GM23338 (cell line): ENCODE measurements at places on chromosomes 6 and 20.

DNA sequence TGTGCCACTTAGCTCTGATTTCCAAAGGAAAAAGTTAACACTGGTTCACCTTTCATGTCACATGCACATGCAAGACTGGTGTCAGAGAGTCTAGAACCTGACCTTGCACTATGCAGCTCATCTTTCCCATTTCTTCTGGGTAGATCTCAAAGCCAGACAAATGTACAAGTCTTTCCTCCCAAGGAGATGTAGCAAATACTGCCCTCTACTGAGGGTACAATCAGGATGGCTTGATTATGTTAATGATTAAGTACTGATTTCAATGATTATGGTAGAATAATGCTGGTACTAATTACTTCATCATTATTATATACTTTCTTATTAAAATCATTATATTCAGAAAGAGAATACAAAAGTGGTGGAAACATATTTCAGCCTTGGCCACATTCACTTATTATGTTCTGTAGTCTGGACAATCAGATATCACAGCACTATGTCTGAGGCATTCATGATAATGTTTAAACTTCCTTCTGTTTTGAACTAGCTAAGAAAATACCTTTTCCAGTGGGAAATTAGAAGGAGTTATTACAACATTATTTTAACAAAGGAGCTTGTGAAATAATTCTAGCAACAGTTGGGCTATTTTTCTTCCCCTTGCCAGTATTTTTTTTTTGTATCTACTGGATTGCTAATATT is 68.5 kb upstream of the FOXO3 start:
- peak; percentile 46 for DNase-seq

DNA sequence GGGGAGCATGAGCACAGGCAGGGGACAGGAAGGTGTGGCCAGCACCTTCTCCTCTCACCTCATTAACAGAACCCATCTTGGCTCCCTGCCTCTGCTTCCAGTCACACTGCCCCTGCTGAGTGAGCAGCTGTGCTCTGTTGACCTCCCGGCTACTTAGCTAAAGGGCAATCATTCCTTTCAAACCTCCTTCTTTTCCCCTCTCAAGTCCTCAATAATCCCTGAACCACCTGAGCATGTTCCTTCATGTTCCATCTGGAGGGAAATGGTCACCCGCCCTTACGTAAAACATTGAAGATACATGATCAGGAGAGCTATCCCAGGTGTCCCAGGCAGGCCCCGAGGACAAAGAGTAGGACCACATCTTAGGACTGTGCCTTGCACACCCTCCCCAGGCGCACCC is 21.7 kb upstream of the MRPS10 start:
- DNase-seq, result no peak

GRCh38 chr6:30682143-30683117 is 4.0 kb downstream of the PPP1R18 start:
- DNase-seq, result peak; percentile 50

DNA sequence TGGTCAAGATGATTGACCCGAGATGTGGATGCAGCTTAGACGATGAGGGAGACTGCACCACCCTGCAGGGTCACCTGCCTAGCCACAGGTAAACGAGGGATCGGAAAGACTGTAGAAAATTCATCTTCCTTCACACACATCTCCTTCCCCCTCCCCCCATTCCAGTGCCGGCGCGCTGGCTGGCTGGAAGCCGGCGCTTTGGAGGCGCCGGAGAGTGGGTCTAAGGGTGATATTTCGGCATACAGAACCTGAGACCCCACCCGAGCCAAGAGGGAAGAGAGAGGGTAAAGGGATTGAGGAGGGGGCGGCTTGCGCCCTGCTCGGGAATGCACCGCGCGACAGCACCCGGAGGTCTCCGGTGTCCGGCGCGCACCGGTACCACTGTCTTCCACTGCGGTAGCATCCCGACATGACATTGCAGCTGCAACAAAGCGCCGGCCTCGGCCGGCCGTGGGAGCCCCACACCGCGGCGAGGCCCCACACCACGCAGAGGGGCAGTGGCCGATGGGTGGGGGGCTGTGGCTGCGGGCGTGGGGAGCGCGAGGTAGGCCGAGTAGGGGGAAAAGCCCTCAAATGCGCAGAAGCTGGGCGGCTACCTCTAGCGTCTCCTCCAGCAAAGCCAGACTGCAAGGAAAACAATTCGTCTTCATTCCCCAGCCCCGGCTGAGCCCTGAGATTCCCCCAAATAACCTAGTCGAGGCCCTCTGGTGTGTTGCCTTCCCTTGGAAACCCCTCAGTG is 984 bp downstream of the TNFRSF21 start:
- peak; percentile 43 for DNase-seq

- DNase-seq, result no peak
These were observed 132.7 kb downstream of the SNX5 start for GRCh38 chr20:17835934-17836300.

DNA sequence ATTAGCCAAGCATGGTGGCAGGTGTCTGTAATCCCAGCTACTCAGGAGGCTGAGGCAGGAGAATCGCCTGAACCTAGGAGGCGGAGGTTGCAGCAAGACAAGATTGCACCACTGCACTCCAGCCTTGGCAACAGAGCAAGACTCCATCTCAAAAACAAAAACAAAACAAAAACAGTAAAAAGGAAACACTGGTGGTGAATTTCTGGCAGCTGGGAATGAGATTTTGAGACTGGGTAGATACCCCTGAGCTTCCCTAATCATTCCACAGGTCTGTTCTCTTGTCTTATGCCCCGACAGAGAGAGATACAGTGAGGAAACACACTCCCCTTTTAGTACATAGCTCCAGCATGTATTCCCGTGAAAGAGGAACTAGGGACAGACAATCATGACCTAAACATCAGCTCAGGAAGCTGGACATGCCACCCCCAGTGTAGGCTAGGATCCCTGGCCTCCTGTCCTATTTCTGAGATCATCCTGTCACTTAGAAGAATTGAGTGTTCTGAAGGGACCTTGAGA is 9.6 kb downstream of the MAN1A1 start:
- no peak for DNase-seq

- DNase-seq, result no peak
These were observed 58.7 kb downstream of the MAP3K4 start for GRCh38 chr6:161050134-161050765.

- DNase-seq, result no peak
These were observed 97.9 kb downstream of the RCAN2 start for GRCh38 chr6:46393161-46393939.

DNA sequence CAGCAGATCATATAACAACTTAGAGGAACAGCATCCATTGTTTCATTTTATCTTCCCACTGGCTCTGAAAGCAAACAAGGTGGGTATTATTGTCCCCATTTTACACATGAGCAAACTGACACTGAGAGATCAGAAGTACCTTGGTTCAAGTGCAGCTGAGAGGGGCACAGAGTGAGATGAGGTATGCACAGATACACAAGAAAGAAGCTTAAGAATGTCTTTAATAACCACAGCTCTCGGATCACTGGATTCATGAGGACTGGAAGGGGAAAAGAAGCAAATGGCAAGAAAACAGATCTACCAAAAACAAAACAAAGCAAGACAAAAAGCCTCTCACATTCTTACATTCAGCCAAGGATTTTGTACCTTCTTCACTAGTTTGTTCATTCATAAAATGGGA is 10.6 kb downstream of the SLC2A10 start:
- DNase-seq, result no peak

DNA sequence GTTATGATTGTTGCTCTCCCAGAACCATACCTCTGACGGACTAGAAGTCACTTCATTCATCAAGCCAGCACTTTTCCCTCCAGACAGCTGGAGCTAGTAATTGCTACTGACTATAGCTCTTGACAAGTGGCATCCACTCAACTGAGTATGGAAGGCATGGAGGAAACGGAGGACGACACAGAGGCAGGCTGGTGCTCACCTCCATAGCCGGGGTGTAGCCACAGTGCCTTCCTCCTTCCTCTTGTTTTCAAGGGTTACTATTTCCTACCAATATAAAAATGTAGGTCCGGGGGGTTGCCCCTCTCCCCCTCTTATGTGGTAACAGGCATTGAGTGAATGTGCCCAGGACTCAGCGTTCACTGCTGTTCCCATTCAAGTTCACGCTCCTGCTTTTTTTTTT is 23.5 kb upstream of the FOXC1 start:
- no peak for DNase-seq

DNA sequence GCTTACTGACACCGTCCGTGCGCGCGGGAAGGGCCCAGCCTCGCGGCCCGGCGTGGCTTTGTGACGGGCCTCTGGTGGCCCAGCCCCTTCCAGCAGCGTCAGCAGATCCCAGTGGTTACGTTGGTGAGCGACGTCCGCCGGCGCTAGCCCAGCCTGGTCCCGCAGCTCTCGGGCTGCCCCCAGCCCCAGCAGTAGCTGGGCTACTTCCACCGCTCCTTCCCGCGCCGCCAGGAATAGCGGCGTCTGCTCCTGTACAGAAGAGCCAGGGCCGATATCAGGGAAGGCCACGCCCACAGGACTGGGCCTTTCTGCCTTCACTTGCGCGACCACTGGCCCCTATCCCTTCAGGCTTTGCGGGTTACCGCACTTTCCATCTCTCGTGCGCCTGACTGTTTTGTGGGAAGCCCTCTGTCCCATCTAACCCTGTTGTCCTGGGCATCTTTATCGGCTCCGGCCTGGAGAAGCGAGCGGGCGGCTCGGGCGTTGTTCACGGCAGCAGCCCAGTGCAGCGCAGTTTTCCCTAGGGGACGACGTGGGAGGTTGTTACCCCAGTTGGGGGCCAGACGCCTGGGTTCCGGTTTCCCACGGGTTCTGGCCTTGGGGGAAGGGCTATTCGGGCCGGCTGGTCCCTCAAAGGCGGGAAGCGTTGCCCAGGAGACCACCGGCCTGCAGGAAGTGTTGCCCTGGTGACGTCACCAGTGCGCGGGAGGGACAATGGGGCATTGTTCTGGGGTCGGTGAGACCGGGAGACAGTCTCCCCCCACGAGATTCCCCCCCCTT is 3.6 kb upstream of the GPSM3 start:
- DNase-seq, result peak; percentile 97

DNA sequence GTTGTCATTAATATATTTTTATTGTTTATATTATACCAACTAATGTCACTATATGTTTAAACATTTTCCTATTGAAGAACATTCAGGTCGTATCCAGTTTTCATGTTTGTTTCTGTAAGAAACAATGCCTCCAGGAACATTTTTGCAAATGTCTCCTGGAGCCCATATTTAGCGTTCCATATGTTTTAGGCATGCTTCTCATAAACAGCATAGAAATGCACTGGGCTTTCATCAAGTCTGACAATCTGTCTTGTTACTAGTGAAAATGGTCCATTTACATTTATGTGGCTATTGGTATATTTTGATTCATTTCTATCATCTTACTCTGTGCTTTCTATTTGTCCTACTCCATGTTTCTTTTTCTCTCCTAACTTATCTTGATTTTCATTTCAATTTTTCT is 431.7 kb downstream of the TFAP2A start:
- no peak for DNase-seq

DNA sequence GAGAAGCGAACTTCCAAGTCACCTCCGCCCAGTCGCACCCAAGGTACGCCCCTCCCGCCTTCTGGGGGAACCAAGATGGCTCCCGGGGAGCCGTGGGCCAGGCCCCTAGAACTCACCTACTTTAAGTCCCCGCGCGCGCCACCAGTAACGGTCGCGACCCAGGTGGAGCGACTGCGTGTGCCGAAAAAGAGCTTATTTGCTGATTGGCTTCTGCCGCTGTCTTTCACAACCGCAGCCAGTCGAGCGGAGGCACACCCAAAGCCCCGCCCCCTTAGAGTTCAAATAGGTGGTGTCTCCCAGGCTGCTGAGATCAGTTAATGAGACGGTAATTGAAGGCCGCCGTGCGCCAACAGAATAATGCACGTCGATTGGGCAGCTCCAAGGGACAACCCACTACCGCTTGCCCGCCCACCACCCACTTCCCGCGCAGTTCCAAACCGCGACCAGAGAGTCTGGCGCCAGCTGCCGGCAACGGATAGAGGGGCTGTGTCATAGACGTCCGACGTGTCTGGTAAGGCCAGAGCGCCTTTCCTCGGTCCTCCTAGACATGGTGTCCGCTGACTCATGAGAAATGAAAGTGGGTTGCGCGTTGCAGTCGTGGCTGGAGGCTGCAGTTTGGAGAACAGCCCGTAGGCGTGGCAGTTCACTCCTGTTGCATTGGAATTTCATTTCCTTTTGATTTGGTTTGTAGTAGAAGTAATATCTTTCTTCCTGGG is at the start of gene MDC1:
Gene MDC1 (minus strand): TSS at position 153 of the 716 bp plus-strand sequence. CDS start 2,106 bp downstream, outside the sequence.
- DNase-seq, result peak; percentile 100

DNA sequence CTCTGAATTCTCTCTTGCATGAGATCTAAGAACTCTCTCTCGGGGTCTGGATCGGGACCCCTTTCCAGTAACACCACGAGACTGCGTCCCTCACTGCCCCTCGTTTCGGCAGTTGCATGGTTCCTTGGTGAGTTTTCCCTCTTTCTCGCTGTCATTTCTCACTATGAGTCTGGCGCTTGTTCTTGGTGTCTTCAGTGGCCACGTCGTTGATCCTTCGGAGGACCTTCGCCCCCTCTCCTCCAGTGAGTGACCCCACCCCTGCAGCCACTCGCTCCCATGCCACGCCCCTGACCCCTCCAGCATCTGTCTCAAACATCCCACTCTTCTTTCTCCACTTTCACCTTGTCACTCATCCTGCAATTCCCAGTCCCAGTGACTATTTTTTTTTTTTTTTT is 23.0 kb downstream of the SYNJ2 start:
- no peak for DNase-seq

GRCh38 chr6:34098045-34098936 is 47.6 kb downstream of the GRM4 start:
- peak; percentile 46 for DNase-seq

GRCh38 chr6:129248946-129249345 is 366.0 kb downstream of the LAMA2 start:
- DNase-seq, result no peak

- no peak for DNase-seq
These were observed 16.8 kb upstream of the SIRPG start for GRCh38 chr20:1674361-1674760.

GRCh38 chr20:57683881-57684807 is 25.7 kb downstream of the PMEPA1 start:
- no peak for DNase-seq

GRCh38 chr6:143098054-143098671 is 37.5 kb downstream of the AIG1 start:
- no peak for DNase-seq

DNA sequence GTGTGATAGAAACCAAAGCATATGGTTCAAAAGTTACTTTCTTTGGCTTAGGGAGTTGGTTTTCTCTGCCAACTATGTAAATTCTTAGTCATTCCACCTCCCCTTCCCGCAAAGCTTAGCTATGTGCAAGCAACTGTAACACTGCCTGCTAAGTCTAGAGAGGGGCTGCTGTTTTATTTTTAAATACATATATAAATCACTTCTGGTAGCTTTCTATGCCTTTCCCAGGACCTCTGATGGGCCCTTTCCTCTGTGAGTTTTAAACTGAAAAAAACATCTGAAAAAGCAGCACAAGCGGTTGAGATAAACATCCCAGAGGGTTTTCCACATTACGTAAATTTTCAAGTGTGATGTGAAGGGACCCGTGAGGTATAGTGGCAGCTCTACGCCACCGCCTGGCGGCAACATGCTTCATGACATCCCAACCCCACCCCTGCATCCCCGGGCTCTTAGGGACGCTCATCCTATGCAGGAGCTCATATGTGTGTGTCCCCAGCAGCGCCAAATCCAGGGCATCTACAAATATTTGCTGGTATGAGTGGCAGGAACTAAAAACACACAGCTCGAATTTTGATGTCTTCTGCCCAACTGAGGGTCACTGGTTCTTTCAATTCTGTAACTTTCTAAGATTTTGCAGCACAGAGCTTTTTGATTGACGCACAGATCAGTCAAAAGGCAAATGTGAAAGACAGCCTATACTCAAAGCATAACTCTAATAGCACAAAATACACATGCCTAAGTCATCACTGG is 12.7 kb downstream of the SAYSD1 start:
- DNase-seq, result peak; percentile 92
